ENCODE measurements at places on chromosomes 16 and 17. TPM values are rescaled to one million over a fixed set of nuclear protein-coding genes. Genes with fewer than 3 reads are reported as not detected.

DNA sequence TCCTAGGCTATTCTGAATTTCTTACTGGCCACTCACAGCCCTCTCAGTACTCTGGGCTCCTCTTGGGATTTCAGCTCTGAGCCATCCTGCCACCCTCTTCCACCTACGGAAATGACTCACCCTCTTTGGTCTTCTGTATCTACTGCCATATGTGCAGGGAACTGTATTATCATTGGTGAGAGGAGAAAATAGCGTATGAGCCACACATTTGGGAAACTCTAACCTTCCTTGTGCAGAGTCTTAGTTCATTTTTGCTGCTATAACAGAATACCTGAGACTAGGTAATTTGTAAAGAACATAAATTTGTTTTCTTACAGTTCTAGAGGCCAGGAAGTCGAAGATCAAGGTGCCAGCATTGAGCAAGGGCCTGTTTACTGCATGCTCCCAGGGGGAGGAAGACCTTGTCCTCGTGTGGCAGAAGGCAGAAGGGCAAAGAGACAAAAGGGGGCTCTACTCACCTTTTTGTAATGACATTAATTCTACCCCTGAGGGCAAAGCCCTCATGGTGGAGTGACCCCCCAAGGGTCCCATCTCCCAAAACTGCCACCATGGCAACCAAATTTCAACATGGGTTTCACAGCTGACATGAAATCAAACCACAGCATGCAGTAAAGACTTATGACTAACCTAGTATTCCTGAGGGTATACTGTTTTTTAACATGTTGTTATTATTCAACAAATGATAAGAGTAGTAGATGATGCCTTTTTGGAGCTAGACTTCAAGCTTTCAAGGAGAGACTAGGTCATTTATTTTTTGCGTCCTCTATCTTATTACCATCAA lies 191.8 kb downstream of the PRKCA start:
- DNase-seq, result no peak

DNA sequence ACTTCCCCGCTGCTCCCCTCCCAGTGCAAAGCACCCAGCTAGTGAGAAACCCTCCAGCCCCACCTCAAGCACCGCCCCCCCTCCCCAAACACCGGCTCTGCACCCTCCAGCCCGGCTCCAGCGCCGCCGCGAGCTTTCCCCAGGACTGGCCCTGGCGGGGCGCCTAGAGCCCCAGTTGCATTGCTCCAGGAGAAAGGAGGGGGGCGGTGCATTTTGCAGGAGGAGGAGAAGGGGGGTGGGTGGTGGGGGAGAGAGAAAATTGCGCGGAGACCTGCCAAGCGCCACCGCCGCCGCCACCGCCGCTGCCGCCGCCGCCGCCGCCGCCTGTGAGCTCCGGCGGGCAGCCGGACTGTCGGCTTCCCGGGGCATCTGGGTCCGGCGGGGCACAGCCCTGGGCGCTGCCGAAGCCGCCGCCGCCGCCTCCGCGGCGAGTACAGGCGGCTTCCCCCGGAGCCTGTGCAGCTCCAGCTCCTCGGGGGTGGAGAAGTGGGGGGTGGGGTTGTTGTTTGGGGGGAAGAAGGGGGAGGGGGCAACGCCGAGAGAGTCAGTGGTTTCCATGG lies 333 bp upstream of the NOG start:
- no peak for DNase-seq

- DNase-seq, result peak; percentile 32
Observed at GRCh38 chr17:9900784-9901183, 4.3 kb downstream of the RCVRN start.

DNA sequence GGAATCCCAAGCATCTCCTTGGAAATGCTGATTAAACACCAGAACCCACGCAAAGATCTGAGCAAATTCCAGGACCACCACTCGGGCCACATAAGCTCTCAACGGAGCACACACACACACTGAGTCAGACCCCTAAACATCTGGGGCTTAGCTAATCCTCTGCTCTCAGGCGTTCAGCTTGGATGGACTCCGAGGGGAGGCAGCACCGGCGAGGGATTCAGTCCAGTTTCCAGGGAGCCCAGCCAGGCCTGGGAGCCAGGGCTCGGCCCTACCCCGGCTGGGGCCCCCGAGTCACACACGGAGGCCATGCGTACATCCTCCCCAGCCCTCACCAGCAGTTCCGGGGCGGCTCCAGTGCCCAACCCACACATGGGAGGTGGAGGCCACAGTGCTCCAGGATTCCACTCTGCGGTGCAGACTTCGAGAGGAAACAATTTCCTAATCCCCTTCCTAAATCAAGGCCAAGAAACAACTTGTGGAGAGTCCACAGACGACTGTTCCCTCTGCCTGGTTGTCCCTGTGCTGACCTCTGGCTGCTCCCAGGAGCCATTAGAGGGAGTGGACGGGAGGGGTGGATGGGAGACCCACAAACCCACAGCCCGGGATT lies 70.5 kb downstream of the GAS7 start:
- DNase-seq, result no peak

DNA sequence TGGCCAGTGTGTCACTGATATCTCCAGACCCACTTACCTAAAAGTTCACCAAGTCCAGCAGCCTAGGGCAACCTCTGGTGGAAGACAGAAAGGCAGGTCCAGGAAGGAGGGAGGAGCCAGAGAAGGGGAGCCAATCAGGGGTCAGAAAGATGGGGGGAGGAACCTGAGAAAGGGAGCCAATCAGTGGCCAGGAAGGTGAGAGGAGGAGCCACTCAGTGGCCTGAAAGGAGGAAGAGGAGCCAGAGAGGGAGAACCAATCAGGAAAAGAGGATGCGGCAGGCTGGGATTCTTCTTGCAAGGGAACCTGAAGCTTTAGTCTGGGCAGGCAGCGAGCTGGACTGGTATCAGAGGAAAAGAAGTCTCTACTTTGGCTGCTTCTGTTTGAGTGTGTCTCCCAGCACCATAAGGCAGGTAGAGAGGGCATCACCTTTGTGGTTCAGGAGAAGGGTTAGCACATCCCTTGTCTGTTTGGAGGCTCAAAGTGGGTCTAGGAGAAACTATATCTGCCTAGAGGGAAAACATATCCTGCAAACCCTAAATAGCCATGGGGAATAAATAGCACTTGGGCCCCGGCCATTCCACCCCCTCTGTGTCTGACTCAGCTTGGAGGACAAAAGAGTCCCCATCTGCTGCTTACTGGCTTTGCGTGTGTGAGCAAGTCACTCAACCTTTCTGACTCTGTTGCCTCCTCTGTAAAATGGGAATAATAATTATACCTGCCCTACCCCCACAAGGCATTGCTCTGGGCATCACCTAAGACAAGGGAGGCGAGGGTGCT lies 43.4 kb upstream of the CRHR1 start:
- no peak for DNase-seq

DNA sequence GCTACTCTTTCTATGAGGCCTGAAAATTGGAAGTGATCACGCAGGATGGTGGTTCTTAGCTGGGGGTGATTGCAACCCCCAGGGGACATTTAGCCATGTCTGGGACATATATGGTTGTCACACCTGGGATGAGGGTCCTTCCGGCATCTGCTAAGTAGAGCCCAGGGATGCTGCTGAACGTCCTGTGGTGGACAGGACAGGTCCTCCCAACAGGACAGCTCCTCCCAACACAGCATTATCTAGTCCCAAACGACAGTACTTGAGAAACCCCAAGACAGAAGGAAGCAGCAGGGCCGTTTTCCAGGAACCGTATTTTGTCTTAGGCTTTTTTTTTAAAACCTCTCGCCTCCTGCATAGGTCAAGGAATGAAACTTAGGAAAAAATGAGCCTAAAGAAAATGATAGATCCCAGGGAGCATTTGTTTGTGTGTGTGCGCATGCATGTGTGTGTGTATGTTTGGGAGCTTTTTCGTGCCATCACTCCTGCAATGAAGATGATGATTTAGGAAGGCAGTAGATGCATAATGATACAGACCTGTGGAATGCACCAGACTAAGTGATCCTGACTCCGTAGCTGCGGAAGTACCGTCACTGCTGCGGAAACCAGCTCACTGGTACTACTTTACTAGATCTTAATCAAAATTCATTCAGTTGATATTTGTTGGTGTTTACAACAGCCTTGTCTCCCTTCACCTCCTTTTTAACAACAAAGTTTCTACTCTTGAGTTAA lies 118.2 kb downstream of the SNX29 start:
- DNase-seq, result no peak

- peak; percentile 62 for DNase-seq
Observed at GRCh38 chr16:11783319-11784037, 13.6 kb downstream of the ZC3H7A start.

- no peak for DNase-seq
Observed at GRCh38 chr16:73315645-73316044, 267.7 kb upstream of the ZFHX3 start.

Gene KRT39
- not detected for total RNA-seq

Gene FUS
- total RNA-seq, result 83.8 TPM

Gene NPIPA5
- total RNA-seq, result 2.1 TPM

Gene ZNF768
- total RNA-seq, result 35.2 TPM

Gene SGCA
- total RNA-seq, result not detected

Gene RDM1
- total RNA-seq, result 2.8 TPM

All from epithelial cell of proximal tubule (primary cell).